Fibroblast of upper back skin (primary cell): ENCODE measurements at places on chromosomes 12 and 14.
A peak's percentile ranks its signal among the peaks of the same experiment; 100 is the strongest.

DNA sequence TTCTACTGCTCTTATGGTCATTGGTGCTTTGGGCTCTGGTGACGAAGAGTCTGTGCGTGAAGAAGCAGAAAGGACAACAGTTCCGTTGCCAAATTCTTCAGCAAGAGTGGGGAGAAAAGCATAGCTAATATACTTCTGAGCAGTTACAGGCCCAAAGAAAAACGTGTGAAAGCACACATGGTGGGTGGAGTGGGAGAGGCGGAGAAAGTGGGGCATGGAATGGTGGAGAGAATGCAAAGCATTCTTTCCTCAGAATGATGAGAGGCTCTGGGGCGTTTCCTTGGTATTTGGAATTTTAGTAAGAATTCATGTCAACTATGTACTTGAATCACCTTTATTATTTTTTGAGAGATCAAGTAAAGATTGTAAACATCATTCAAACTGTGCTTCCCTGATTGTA is 396.1 kb downstream of the NAV3 start:
- DNase-seq, result no peak

GRCh38 chr14:64918216-64918615 is 4.0 kb downstream of the CHURC1 start:
- DNase-seq, result no peak

DNA sequence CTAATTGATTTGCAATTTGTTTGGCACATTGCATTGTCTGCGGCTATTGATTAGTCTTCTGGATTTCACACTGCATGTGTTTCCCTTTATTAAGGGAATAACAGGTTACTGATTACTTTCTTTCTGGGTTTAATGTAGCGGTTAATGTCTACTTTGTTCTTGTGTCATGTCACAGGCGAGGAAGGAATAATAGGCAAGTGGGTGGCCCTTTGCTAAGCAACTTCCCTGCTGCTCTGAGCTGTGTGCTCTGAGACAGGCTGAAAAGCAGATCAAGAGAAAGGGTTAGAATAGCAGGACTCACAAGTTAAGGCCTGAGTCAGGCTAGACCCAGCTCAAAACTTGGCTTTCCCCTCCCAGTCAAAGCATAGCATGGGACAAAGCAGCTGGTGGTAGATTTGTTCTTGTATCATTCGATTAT is 77.2 kb downstream of the NKX2-1 start:
- no peak for DNase-seq

- DNase-seq, result no peak
Measured at GRCh38 chr12:128180166-128180565, 86.8 kb upstream of the TMEM132C start.

DNA sequence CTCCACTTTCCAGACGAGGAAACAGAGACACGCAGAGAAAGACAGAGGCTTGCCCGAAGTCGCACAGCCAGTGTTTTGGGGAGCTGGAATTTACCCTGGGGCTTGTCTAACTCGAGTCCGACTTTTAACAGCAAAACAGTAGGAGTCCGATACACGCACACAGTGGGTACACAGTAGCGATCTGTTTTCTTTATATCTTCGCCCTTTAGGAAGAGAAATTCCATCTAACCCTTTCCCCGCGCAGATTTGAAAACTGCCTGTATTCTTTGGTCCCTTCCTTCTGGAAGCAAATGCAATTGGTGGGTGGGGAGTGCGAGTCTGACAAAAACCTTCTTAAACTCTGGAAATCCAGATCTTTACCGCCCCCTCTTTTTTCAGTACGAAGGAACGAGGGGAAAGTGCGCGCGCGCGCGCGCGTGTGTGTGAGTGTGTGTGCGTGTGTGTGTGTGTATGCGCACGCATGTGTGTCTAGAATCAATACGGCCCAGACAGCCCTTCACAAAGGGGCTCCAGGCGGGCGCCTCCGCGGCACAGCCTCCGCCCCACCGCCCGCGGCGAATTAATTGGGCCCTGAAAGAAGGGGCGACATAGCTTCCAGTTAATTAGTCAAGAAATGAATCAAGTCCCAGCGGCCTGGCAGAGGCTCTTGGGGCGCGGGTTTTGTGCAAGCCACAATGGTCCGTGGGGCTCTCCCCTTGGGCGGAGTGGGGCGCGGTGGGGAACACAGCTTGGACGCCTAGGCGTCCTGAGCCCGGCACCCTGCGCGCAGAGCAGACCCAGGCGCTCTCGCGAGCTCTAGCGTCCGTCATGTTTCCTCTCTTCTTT is 14.0 kb upstream of the TBX3 start:
- DNase-seq, result no peak

- DNase-seq, result peak; percentile 33
Measured at GRCh38 chr12:42372154-42372791, 46.3 kb downstream of the PPHLN1 start.

DNA sequence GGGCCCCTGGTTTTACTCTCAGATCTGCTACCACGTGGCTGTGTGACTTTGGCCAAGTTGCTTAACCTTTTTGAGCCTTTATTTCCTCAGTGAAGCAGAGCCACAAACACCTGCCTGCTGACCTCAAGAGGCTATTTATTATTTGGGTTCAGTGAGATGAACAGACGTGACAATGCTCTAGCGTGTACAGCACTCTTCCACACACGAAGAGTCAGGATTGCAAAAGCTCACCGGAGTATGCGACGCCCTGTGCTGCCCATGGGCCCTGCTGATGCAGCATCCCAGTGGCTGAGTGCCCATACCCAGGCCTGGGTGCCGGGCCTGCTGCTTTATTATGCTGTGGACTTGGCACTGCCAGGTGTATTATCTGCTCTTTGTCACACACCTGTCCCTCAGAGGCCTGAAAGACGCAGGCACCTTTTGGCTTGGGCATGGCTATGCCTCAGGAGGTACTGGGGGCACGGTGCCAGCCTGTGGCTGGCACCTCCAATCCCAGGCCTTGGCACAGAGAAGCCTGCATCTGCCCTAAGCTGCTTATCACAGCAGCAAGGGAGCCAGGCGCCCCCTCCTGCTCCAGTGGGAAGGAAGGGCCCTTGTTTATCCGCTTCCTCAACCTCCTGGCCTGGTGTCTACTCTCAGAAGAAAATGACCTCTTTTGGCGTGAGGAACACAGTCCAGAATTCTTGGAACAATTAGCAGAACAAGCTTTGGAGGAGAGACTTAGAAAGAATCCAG is 22.3 kb upstream of the TC2N start:
- no peak for DNase-seq

GRCh38 chr12:90909069-90909770 is 45.8 kb downstream of the CCER1 start:
- peak; percentile 66 for DNase-seq

DNA sequence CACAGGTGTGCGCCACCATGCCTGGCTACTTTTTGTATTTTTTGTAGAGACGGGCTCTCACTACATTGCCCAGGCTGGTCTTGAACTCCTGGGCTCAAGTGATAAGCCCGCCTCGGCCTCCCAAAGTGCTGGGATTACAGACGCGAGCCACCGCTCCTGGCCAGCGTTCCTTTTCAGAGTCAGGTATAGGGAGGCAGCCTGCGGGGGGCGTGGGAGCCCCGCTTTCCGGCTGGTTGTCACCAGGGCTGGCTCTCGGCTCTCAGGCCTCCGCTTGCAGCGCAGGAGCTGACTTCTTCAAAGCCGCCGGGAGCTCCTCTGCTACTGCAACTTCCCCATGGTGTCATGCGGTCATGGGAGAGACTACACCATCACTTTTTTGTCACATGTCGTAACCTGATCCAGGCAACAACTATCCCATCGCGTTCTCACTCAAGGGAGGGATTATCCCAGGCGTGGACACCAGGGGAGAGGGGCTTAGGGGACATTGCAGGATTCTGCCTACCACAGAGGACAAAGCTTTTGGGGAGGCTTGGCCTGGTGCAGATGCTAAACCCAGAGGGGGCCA is 129.4 kb downstream of the SCARB1 start:
- no peak for DNase-seq

DNA sequence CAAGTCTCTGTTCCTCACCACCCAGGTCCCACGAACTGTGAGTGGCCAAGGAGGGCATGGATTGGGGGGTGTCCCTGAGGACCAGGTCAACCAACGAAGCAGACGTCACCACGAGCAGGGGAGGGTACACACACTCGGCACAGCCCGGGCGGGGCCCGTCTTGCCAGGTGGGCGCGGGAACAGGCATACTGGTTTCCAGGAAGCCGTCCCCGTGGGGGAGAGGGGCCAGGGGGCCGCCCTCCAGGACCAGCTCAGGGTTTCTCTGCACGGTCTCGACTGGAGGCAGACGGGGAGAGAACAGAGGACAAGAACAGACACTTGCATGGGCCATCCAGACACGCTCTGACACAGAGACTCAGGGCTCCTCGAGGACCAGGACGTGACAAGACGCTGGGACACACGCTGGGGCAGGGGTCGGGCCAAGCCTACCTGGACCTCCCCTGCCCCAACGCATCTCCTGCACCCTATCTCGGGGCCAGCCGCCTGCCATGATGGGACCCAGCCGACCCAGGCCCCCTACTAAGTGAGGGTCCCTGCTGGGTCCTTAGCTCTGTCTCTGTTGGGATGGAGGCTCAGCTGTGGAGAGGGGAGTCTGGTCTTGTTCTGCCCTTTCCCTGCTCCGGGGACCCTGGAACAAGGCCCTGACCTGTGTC is 11.3 kb downstream of the ARL6IP4 start:
- no peak for DNase-seq

DNA sequence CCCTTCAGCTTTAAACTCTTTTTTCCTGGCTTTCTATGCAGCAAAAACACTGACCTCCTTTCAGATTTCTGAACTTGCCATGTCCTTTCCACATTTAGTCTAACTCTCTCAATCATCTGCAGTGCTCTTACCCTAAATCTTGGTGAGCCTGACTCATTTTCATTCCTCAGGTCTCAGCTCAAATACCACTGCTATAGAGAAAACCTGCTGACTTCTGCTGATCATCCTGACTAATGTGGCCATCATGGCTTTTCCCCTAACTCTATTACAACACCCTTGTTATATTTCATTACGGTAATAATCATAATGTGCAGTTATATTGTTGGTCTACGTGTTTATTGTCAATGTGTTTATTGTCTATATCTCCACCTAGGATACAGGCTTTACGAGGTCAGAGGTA is 207.3 kb upstream of the OR4E1 start:
- no peak for DNase-seq

DNA sequence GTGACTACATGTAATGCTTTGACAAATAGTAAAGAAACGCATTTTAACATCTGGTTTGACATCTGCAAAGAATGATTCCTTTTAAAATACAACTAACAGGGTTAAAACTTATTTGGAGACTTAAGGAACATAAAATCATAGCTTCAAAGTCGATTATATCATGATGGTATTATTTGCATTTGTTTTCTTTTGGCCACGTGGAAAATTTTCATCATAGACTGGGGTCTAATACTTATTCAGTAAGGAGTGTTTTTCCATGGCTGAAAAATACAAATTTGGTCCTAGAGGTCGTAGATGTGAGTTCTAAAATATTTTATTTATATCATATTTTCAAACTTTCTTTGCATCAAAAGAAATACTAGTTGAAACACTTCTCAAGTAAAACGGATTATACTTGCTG is 31.5 kb upstream of the LMNTD1 start:
- no peak for DNase-seq
